CMK (cell line): ENCODE measurements at places on chromosomes 4 and X.

DNA sequence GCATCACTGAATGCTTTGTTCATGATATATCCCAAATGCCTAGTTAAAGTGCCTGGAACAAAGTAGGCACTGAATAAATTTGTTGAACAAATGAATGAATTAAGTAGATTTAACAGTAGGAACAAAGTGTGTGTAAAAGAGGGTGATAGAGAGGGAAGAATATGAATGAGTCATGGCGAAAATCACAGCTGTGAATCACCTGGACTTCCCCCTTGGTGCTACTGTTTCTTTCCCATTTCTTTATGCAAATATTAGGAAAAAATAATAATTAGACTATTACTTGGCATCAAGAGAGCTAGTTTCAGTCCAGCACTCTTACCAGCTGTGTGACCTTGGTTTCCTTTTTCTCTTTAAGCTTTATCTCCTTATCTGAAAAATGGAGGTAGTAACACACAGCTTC, 9.2 kb downstream of the SPIN3 start:
- no peak for DNase-seq

GRCh38 chr4:159390648-159391047, 287.8 kb downstream of the RAPGEF2 start:
- no peak for DNase-seq

GRCh38 chr4:4627111-4627510, 85.3 kb upstream of the STX18 start:
- no peak for DNase-seq

DNA sequence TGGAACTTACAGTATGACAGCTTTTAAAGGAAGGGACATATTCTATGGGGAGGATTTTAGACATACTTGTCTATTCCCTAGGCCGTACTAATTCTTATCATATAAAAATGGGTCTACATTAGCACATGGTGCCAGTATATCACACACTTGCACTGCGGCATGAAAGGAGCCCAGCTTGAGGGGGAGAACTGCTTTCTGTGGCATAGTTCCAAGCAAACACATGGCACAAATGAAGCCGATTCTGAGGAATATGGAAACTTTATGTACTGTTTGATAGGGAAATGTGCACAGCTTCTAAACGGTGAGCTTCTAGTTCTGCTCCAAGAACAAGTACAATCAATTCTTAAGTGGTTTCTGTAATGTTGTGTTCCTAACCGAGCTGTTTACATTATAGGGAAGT, 675.6 kb upstream of the FTHL17 start:
- DNase-seq: no peak

DNA sequence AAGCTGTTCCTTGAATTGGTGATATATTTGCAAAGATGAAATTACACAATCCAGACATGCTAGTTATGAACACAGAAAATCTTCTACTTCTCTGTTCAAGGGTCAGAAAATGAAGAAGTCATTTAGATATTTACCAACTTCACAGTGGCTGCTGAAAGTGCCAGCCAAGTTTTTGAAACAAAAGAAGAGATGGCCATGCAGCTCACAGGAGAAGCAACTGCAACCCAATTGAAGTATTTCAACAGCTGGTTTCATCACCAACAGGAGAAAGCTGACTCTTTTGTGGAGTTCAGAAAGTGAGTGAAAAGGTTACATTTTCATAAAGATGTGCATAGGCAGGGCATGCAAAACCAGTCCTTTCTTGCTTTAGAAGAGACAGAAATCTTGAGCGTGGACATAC, 70.1 kb upstream of the LSM6 start:
- DNase-seq: no peak

- DNase-seq: peak; percentile 5
Observed at GRCh38 chrX:16436348-16437188, 213.4 kb upstream of the S100G start.

- DNase-seq: no peak
Observed at GRCh38 chr4:86398187-86398586, 38.3 kb upstream of the MAPK10 start.

GRCh38 chrX:19372547-19373331, 29.0 kb downstream of the PDHA1 start:
- no peak for DNase-seq

GRCh38 chr4:173524218-173525117, 5.6 kb downstream of the HAND2 start:
- DNase-seq: no peak

- no peak for DNase-seq
Observed at GRCh38 chrX:94524867-94525266, 850.9 kb downstream of the FAM133A start.

DNA sequence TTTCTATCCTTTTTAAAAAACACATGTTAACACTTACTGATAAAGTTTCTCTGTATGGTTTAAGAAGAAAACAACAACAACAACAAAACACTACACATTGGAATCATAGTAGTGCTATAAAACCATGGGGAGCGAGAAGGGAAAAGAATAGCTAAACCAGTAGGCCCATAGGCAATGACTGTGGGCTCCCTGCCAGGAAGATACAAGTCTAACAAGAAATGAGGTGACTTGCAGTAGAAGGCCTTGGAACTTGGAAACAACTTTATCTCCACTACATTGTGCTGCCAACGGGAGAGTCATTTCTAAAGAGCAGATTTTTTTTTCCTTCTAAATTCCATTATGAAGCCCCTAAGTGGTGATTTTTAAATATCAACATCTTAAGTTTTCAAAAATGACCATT, 78.0 kb downstream of the GPC4 start:
- DNase-seq: no peak

DNA sequence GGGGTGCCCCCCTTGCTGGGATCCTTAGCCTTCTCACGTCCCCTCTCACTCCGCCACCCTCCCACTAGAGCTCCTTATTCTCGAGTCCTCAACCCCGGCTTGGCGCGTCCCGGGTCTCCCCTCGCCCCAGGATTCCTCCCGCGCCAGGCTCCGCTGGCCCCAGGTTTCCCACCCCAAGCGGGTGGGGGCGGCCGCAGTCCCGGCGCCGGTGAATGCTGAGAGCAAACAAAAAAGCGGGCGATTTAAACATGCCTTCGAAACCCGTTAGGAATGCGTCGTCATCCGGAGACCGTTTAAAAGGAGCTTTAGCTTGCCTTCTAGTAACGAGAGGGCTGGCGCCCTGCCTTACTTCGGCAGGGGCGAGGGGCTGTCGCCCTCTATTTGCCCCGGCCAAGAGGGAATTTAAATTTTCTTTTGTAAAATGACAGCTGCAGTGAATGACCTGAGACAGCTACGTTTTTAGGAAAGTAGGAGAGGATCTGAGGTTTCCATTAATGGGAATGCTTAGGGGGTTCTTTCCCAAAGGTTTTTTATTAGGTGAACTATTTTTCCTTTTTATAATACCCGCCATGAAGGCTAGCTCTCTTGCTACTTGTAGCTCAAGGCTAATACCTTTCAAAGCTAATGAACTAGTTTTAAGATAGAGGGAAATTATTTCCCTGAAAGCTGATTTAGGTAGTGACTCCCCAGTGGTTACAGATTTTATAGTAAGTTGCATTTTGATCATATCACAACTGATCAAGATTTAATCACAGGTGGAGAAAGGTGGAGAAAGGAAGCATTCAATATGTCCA, 3.1 kb downstream of the JADE1 start:
- DNase-seq: no peak

DNA sequence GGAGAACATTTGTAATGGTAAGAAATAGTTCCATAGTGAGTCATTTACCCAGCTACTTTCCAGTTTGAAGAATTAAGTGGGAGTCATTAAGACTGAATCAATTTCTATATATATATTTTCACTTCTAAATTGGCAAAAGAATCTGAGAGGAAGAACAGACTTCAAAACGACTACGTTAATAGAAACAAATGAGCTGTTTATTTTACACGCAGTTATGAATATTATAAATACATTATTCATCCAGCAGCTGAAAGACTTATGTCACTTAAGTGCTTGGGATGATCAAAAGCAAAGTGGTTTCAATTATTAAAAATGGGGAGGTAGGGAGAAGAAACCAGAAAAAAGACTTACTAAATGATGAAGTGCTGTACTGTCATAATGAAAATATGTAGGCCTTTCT, 260.5 kb upstream of the DDX53 start:
- DNase-seq: no peak
